LoVo (cell line): ENCODE measurements at places on chromosomes 16 and 17.

DNA sequence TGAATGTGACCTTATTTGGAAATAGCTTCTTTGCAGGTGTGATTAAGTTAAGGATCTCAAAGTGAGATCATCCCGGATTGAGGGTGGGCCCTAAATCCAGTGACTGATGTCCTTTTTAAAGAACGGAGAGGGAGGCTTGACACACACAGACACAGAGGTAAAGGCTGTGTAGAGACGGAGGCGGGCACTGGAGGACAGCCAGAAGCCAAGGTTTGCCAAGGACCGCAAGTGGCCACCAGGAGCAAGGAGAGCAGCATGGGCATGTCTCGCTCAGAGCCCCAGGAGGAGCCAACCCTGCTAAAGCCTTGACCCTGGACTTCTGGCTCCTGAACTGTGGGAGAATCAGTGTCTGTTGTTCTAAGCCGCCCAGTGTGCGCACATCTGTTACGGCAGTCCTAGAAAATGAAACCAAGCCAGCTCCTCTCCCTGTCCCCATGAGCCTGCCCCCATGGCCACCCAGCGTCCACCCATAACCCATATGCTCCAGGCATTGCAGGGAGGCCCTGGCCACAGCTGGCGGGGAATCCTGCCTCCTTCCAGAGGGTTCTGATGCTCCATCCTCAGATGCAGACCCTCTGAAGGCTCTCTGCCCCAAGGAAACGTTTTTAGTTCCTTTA, 15.2 kb downstream of the CNGB1 start:
- peak; percentile 10 for DNase-seq

DNA sequence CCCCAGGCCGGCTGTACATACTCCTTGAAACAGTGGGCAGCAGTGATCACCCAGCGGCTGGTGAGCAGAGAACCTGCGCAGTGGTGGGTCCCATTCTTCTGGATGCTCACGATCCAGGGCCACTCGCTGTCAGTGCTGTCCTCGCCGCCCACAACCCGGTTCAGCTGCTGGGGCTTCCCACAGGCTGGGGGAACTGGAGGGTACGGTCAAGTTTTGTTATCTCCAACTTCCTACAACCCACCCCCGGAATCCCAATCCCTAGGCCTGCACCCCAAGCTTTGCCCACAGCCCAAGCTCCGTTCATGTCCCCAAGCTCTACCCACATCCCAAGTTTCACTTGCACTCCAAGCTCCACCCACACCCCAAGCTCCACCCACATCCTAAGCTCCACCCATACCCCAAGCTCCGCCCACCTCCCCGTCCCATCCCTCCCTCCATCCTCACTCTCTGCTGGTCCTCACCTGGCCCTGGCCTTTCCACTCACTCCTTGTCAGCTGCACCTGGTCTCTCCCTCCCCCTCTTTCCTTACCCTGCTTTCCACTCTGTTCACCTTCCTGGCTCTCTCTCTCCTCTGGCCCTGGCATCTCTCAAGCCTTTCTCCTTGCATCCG, 1.8 kb downstream of the PRSS22 start:
- no peak for DNase-seq

- no peak for DNase-seq
Observed at GRCh38 chr16:512802-513201, 14.7 kb upstream of the CAPN15 start.

DNA sequence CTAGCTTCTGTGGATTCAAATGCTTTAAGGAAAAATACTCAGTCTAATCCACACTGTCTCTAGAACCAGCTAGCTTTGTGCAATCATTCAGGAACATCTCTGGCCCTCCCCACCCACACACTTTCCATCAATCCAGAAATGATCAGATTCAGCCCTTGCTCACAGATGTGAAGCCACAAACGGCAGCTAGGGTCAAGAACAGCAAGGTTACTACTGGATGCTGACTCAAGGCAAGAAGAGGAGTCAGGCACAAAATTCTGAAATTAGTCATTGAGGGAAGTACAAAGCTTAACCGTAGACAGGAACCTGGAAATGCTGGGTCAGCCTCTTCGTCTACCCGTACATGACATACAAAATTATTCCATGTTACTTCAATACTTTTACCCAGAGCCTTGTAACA, 174.6 kb downstream of the CDH13 start:
- DNase-seq, result no peak

- DNase-seq, result peak; percentile 85
Observed at GRCh38 chr17:63600569-63601438, at the start of gene TACO1. Gene TACO1, plus strand, starts transcription at chr17:63600895. Its CDS starts 189 bp downstream, at chr17:63601084.

DNA sequence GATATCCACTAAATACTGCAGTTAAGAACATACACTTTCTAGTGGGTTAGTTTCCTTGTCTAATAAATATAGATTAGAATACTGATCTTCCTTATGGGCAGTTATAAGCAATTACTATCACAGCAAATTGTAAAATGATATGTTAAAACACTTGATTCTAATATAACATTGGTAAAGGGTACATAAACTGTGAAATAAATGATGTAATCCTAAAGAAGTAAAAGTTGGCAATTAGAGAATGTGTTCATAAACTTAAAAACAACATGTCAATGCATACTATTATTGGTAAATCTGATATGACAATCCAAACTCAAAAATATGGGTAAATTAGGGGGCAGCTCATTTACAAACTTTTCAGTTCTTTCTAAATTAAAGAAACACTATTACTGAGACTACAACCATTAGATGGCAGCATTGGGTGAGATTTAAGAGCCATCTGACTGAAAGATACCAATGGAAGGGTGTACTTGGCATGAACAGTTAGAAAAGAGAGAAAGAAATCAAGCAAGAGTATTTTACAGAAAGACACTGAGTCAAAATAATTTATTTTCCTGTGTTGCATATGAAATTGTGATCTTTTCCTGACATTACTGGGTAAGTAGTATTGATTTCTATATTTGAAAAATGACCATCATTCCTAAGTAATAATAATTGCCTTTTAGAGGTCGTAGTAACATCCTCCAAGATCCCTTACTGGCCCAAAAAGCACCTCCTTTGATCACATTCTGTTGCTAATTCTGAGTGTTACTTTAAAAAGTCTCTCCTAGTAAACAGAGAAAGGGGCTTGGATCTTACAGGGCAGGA, 119.6 kb downstream of the SPAG9 start:
- peak; percentile 47 for DNase-seq

DNA sequence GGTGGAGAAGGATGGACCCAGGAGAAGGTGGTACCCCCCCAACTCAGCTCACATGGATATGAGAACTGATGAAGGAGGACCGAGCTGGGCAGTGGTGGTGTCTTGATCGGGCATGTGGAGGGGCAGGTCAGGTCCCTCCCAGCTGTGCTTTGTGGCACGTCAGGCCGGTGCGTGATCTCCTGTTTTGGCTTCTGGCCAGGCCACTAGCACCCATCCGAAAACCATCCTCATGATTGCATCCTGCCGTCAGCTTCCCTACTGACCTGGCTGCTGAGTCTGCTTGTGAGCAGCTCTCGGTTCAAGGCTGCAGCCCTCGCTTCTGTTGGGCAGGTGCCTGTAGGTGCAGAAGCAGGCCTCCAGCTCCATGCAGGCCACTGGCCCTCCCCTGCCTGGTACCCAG, 53.1 kb downstream of the PLD6 start:
- DNase-seq, result no peak

- no peak for DNase-seq
Observed at GRCh38 chr17:14672830-14673229, 371.9 kb downstream of the HS3ST3B1 start.
